ENCODE measurements at places on chromosomes 4 and X.

GRCh38 chr4:151485541-151486131 is 76.7 kb downstream of the FHIP1A start:
- DNase-seq: no peak

DNA sequence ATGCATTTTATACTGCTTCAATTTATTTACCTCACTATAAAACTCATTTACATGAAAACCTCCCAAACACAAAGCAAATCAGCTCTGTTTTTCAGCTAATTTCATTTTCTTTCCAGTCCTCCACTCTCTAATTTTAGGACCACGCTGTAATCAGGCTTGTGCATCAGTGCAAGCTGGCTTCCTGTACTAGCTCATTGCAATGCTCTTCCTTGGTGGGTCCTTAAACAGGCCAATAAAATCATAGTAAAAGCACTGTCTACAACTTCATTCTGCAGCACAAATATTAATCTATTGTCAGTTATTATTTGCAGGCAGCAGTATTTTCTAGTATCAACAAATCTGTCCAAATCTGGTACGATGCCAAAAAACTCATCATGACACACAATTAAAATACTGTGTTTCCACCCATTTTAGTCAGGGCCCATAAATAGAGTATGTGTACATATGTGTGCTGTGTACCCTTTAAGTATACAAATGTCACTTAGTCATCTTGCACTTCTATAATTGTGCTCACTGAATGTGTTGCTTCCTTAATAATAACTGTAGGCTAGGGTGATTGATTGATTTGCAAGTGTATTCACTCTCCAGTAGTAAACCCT is 178.2 kb upstream of the HCCS start:
- no peak for DNase-seq

GRCh38 chrX:12367254-12367653 is 229.0 kb downstream of the FRMPD4 start:
- no peak for DNase-seq

DNA sequence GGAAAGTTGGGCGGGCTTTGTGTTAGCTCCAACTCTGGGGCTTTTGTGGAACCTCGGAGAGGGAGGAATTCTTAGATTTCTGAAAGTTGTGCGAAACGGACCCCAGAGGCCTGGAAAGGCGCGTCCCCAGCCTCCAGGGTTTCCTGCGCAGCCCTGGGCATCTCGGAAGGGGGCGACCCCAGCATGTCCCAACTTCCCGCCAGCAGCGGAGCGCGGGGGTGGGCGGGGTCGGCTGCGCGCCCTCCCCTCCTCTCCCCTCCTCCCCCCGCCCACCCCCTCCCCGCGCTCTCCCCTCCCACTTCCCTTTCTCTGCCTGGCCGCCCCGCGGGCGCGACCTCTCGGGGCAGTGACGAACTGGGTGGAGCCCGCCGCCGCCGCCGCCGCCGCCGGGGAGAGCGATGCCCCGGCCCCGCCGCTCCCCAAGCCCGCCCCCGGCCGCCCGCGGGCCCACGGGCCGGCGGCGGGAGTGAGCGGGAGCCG is 16.8 kb downstream of the PTTG2 start:
- peak; percentile 74 for DNase-seq

GRCh38 chr4:73723023-73723422 is 17.3 kb upstream of the CXCL8 start:
- DNase-seq: no peak

DNA sequence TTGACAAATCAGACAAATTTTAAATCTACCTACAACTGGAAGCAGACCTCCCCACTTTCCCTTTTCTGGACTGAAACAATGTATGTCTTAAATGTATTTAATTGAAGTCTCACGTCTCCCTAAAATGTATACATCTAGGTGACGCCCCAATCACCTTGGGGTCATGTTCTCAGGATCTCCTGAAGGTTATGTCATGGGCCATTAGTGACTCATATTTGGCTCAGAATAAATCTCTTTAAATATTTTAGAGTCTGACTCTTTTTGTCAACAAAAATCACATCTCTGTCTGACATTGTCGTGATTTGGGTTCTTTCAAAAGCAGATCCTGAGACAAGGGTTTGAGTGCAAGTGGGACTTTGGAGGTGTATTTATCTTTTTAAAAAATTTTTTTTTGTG is 26.2 kb upstream of the BOD1L1 start:
- DNase-seq: no peak

- peak; percentile 79 for DNase-seq
Measured at GRCh38 chr4:88759039-88759894, 61.6 kb upstream of the NAP1L5 start.

- no peak for DNase-seq
Measured at GRCh38 chrX:119682019-119682989, 10.7 kb downstream of the SEPTIN6 start.

GRCh38 chr4:56093576-56093975 is 144.8 kb downstream of the CEP135 start:
- no peak for DNase-seq

All from fibroblast of gingiva (primary cell).